ENCODE measurements at places on chromosomes 13 and 19. TPM values are rescaled to one million over a fixed set of nuclear protein-coding genes. Genes with fewer than 3 reads are reported as not detected.
A peak's percentile ranks its signal among the peaks of the same experiment; 100 is the strongest.

Gene NAPSA
- 1.3 TPM for total RNA-seq

Gene GPR32
- not detected for total RNA-seq

Gene FOXO1
- 52.2 TPM for total RNA-seq

- H3K27ac ChIP-seq = no peak overlapping the region
- no peak for DNase-seq
- H3K4me1 ChIP-seq = no peaks in the 10 kb centered on the region
- no peak overlapping the region for H3K4me3 ChIP-seq
Observed at GRCh38 chr19:33713194-33713593, 83.5 kb upstream of the KCTD15 start.

GRCh38 chr13:45320876-45321629, 19.9 kb downstream of the TPT1 start:
- H3K4me3 ChIP-seq = no peak overlapping the region
- H3K36me3 ChIP-seq = no peaks in the 10 kb centered on the region
- H3K4me1 ChIP-seq = peaks cover 7% of the 10 kb centered on the region

GRCh38 chr19:38003438-38004185, 96.6 kb downstream of the SIPA1L3 start:
- H3K4me1 ChIP-seq = peaks cover 18% of the 10 kb centered on the region
- peak; percentile 49 for DNase-seq
- H3K27ac ChIP-seq = peak overlapping the region; percentile 22
- H3K27me3 ChIP-seq = no peaks in the 10 kb centered on the region
- no peaks in the 10 kb centered on the region for H3K36me3 ChIP-seq

DNA sequence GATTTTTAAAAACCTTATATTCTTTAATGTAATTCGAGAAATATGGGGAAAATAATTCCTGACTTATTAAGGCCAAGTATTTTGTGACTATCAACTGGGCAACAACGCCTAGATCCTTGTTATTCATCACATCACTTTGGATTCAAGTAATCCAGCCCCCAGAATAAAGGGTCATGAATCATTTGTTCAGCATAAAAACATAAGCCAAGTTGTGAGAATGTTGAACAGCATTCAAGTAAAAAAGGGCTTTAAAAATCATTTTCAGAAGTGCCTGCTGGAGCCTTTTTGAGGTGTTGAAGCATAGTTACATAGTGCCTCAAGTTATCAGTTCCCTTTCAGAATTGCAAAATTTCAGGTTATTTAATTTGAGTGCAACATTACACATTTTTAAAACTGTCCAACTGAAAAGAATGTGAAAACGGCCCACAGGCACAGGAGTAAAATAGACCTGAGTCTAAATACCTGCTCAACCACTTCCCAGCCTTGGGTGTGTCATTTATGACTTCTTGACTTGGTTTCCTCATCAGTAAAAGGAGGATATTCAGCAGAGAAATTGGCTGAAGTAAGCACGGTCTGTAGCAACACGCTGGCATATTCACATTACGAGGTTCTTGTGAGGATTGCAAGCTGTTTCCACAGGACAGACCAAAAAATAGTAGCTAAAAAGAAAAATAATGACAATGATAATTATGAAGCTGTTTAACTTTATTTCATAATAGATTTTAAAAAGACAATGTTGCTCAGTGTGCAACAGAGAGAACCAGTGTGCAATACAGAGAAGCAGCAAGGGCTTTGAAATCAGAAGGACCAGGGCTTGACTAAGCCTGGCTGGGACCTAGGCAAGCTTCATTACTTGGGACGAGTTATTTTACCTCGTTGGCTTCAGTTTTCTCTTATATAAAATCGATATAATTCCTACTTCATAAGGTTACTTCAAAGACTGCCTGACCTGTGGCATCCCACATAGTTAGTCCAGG, 56.6 kb downstream of the MBNL2 start:
- H3K4me1 ChIP-seq = peaks cover 28% of the 10 kb centered on the region
- DNase-seq = no peak
- H3K4me3 ChIP-seq = no peak overlapping the region
- no peaks in the 10 kb centered on the region for H3K27me3 ChIP-seq

GRCh38 chr13:43494206-43494605, 292.6 kb downstream of the ENOX1 start:
- DNase-seq = no peak
- no peaks in the 10 kb centered on the region for H3K36me3 ChIP-seq
- H3K4me3 ChIP-seq = no peak overlapping the region
- H3K4me1 ChIP-seq = no peaks in the 10 kb centered on the region
- no peak overlapping the region for H3K27ac ChIP-seq

- H3K27me3 ChIP-seq = no peaks in the 10 kb centered on the region
- no peaks in the 10 kb centered on the region for H3K4me1 ChIP-seq
- H3K27ac ChIP-seq = no peak overlapping the region
- DNase-seq = no peak
- H3K4me3 ChIP-seq = no peak overlapping the region
- no peaks in the 10 kb centered on the region for H3K36me3 ChIP-seq
Observed at GRCh38 chr13:64276232-64276631, 2860.6 kb upstream of the PCDH20 start.

DNA sequence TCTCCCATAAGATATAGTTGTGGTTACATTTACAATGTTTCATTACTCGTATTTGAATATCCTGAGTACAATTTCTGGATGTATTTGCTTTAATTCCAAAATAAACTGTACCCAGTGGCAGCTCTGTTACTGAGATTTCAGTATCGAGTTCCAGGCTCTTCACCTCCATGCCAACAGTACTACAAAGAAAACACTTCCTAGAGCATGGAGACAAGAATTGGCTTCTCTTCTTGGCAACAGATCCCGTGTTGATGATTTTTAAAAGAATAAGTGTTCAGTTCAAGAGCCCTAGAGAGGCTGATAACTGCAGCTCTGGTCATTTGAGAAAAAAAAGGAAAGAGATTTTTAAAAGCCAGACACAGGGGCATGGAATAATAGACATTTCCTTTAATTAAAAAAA, 302.8 kb downstream of the EFNB2 start:
- no peak overlapping the region for H3K4me3 ChIP-seq
- H3K36me3 ChIP-seq = no peaks in the 10 kb centered on the region
- H3K27me3 ChIP-seq = no peaks in the 10 kb centered on the region
- DNase-seq = no peak

- H3K27ac ChIP-seq = no peak overlapping the region
- H3K4me3 ChIP-seq = no peak overlapping the region
- peak; percentile 63 for DNase-seq
- H3K36me3 ChIP-seq = no peaks in the 10 kb centered on the region
Observed at GRCh38 chr19:50739914-50740426, 16.8 kb downstream of the CLEC11A start.

GRCh38 chr13:28548468-28548867, 53.5 kb upstream of the FLT1 start:
- no peaks in the 10 kb centered on the region for H3K36me3 ChIP-seq
- H3K27me3 ChIP-seq = no peaks in the 10 kb centered on the region
- H3K4me1 ChIP-seq = no peaks in the 10 kb centered on the region
- no peak overlapping the region for H3K4me3 ChIP-seq
- no peak for DNase-seq

GRCh38 chr13:25859528-25859927, 192.3 kb downstream of the SHISA2 start:
- H3K27ac ChIP-seq = no peak overlapping the region
- H3K36me3 ChIP-seq = no peaks in the 10 kb centered on the region
- H3K27me3 ChIP-seq = no peaks in the 10 kb centered on the region
- H3K4me3 ChIP-seq = no peak overlapping the region

- no peaks in the 10 kb centered on the region for H3K4me1 ChIP-seq
- H3K27ac ChIP-seq = no peak overlapping the region
- DNase-seq = no peak
Observed at GRCh38 chr19:17183858-17184321, 31.3 kb upstream of the USE1 start.

GRCh38 chr13:83377491-83377890, 504.8 kb downstream of the SLITRK1 start:
- no peaks in the 10 kb centered on the region for H3K4me1 ChIP-seq
- H3K27ac ChIP-seq = no peak overlapping the region
- DNase-seq = no peak
- H3K4me3 ChIP-seq = no peak overlapping the region
- no peaks in the 10 kb centered on the region for H3K27me3 ChIP-seq
- H3K36me3 ChIP-seq = no peaks in the 10 kb centered on the region

DNA sequence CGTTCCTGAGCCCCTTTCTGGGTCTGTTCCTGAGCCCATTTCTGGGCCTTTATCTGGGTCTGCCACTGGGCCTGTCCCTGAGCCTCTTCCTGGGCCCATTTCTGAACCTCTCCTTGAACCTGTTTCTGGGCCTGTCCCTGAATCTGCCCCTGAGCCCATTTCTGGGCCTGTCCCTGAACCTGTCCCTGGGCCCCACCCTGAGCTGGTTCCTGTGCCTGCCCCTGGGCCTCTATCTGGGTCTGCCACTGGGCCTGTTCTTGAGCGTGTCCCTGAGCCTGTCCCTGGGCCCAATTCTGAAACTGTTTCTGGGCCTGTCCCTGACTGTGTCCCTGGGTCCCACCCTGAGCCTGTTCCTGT, 40.4 kb upstream of the GRTP1 start:
- no peak for DNase-seq
- no peaks in the 10 kb centered on the region for H3K36me3 ChIP-seq
- no peak overlapping the region for H3K4me3 ChIP-seq
- no peaks in the 10 kb centered on the region for H3K27me3 ChIP-seq

DNA sequence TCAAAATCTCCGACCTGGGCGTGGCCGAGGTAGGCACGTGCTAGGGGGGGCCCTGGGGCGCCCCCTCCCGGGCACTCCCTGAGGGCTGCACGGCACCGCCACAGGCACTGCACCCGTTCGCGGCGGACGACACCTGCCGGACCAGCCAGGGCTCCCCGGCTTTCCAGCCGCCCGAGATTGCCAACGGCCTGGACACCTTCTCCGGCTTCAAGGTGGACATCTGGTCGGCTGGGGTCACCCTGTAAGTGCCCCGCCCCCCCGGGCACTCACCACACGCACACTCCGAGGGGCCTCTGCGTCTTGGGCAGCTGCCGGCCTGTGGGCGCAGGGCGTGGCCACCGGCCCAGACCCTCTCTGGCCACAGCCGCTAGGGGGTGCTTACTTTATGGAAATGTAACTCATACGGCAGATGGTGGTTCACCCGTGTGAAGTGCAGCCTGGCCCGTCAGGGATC, 14.9 kb downstream of the STK11 start:
- no peaks in the 10 kb centered on the region for H3K36me3 ChIP-seq
- peaks cover 36% of the 10 kb centered on the region for H3K4me1 ChIP-seq
- DNase-seq = no peak
- H3K27me3 ChIP-seq = no peaks in the 10 kb centered on the region
- H3K4me3 ChIP-seq = no peak overlapping the region
